ENCODE measurements at places on chromosomes 4 and X.

GRCh38 chr4:153916273-153916755 is 127.4 kb upstream of the SFRP2 start:
- DNase-seq: no peak

DNA sequence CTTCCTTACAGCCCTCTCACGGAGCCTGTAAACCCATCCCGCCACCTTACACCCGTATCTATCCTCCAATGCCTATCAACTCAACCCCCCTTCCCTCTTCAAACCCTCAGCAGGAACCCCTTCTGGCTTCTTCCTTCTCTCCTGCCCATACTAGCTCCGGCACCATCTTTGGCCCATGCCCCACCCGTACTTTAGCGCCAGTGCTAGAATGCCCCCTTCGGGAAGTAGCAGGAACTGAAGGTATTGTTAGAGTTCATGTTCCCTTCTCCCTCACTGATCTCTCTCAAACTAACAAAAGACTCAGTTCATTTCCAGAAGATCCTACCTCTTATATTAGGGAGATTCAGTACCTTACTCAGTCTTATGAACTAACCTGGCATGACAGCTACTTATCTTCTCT is 2.7 kb upstream of the UGT2B15 start:
- DNase-seq: no peak

GRCh38 chr4:180809439-180809838 is 1433.8 kb upstream of the TENM3 start:
- DNase-seq: no peak

GRCh38 chrX:18457000-18457399 is 31.6 kb downstream of the CDKL5 start:
- no peak for DNase-seq

DNA sequence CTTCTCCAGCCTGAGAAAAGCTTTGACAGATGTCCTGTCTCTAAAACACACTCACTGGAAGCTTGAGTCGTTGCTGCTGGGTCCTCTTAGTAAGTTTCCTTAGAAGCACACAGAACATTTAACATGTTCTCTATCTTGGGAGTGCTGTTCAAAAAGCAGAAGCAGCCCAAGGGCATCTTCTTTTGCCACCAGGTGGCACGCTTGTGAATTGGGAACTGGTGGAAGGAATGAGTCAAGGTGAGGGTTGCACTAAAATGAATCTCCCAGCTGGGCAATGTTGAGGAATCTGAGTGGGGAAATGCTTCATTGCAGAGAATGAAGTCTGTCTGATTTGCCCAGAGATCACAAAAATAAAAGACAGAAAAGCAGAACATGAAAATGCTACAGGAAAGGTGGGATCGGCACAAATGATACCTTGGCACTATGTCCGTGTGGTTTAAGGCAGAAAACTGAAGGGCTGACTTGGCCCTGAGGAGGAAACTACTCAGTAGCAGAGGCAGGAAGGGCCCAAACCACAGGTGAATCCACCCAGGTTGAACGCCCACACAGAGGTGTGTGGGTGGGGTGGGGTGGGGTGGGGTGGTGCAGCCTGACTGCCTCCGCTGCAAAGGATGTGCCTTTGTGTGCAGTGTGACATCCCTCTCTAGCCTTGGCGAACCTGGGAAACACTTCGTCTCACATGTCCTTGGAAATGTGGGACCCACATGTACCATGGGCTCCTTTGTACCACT is 26.0 kb downstream of the KIT start:
- DNase-seq: peak; percentile 28

DNA sequence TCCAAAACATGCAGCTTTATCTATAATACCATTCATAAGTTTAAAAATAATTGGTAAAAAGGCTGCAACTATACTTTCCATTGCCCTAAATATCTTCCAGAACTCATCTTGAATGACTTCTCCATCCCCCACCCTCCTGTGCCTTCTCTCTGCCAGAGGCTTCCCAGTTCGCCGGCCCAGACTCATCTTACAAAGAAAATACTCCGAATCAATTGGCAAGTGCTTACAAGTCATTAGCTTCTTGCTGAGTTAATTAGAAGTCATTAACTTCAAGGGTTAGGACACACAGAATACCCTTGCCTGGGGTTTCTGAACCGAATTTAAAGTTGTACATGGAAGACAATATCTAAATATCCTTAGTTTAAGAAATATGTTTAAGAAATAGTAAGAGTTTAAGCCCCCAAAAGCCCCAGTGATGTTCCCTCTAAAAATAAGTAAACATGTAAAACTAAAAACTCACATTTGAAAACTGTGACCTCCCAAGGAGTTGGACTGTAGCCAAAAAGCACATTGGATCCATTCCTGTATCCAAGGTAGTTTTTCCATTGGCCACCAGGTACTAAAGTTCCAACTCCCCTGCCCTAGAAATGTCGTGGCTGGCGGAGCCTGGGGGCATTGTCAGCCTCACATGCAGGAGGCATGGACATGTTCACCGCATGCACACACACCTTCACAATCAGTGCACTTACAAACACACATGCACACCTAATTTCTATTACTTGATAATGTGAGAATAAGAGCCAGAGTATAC is 535.2 kb upstream of the FAT1 start:
- DNase-seq: no peak

DNA sequence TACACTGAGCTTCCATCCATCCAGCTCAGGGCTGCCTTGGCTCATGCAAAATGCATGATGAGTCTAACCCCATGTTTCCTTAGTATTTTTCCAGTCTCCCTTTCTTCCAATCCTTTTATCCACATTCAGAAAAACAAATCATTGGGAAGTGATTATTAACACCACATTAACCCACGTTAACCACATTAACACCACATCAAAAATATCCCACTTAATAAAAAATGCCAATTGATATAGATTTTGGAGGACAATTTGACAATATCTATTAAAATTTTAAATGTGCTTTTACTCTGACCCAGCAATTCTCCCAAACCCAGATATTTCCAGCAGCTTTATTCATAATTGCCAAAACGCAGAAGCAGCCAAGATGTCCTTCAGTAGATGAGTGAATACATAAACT is 75.6 kb upstream of the SRD5A3 start:
- no peak for DNase-seq

DNA sequence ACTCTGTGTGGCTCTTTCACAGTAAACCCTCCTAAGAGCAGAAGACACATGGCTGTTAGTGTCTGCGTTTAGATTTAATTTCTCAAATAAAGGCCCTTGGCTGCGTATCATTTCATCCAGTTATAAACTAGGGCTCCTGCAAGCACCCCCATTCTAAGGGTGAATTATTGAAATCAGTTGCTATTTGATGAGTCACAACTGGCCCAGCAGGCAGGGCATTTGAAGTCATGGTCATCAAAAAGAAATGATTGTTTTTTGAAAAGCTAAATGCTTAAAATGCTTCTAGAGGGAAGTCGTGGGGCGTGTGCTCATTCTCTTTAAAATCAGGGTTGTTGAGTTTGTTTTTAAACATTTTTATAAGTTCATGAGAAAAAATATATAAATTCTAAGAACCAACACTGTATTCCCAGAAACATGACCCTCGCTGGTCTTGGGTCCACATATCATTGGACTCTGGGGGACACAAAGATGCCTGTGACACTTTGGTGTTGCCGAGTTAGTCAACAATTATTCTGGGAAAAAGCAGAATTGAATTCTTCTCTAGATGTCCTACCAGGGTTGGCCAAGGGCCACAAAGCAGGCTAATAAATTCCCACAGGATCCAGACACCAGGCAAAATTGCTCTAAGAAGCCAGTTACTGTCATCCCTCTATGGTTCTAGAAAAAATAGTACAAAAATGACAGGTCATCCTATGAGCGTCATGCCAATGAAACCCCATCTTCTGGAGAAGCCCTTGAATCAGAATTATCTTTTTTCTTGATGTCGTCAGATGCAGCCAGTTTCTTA is 99.5 kb upstream of the MYOZ2 start:
- DNase-seq: no peak

GRCh38 chr4:67220861-67221260 is 324.4 kb downstream of the CENPC start:
- no peak for DNase-seq

DNA sequence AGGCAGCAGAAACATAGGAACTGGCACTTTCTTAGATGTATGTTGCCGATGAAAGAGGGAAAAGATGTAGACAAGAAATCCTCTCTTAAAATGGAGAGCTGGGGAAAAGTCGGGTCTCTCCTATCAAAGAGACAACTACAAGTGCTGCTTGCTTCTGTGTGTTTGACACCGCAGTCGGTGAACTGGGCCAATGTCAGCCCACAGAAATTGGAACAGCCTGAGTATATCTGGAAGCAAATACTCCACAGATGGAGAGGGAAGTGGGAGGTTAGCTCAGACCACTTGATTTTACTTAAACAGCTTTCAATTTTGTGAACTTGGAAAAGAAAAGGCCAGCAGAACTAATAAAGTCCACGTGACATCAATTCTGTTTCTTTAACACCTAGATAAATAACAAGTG is 230.9 kb upstream of the FAT1 start:
- DNase-seq: no peak

- DNase-seq: no peak
Observed at GRCh38 chrX:1618689-1619088, 3.8 kb downstream of the ASMT start.

GRCh38 chr4:134634301-134634700 is 432.7 kb upstream of the PABPC4L start:
- no peak for DNase-seq

- DNase-seq: no peak
Observed at GRCh38 chrX:109776432-109776831, 43.4 kb upstream of the ACSL4 start.

DNA sequence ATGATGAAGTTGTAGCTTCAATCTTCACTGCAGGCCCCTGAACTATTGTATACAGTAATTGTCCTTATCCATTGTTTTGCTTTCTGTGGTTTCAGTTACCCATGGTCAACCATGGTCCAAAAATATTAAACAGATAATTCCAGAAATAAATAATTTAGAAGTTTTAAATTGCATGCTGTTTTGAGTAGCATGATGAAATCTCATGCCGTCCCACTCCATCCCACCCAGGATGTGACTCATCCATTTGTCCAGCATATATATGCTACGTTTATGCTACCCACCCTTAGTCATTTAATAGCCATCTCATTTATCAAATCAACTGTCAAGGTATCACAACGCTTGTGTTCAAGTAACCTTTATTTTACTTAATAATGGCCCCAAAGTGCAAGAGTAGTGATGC is 34.5 kb downstream of the IQCM start:
- DNase-seq: no peak

DNA sequence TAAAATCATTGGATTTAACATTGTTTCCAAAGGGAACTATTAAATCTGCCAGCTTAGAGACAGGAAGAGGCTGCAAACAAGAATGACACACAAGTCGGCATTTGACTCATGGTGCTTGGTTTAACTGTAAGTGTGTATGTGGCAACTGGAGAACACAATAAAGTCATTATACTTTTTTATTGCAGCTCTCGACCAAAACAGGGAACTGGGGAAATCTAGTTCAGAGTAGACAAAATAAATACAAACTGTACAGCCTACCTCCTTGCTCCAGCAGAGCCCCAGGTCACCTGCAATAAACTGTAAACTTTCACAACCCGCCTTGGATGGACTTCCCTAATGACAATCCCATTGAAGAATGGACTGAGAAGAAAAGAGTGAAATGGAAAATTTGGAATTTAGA is 24.0 kb downstream of the NPY5R start:
- DNase-seq: no peak

All from memory B cell (primary cell).